ENCODE measurements at places on chromosomes 2 and 18.
A peak's percentile ranks its signal among the peaks of the same experiment; 100 is the strongest.

GRCh38 chr18:36468161-36468560 lies 170.6 kb downstream of the FHOD3 start:
- DNase-seq, result peak; percentile 39

- DNase-seq, result no peak
These were observed 174.2 kb upstream of the TMEM200C start for GRCh38 chr18:6069539-6069938.

GRCh38 chr2:171341394-171342066 lies 92.3 kb downstream of the METTL8 start:
- DNase-seq, result no peak

GRCh38 chr2:23809150-23809549 lies 117.8 kb downstream of the ATAD2B start:
- no peak for DNase-seq

DNA sequence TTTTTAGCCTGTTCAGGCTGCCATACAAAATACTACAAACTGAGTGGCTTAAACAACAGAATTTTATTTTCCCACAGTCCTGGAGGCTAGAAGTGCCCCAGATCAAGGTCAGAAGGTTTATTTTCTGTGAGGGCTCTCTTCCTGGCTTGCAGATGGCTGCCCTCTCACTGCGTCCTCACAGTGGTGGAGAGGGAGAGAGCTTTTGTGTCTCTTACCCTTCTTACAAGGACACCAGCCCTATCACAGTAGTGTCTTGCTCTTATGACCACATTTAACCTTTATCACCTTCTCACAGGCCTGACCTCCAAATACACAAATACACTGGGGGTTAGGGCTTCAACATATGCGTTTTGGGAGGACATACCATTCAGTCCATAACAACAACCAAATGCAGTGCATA lies 11.7 kb downstream of the WDR7 start:
- DNase-seq, result no peak

GRCh38 chr2:78431241-78431640 lies 594.3 kb upstream of the REG3G start:
- no peak for DNase-seq

- DNase-seq, result no peak
These were observed 51.9 kb downstream of the PTPRM start for GRCh38 chr18:7618891-7619442.

DNA sequence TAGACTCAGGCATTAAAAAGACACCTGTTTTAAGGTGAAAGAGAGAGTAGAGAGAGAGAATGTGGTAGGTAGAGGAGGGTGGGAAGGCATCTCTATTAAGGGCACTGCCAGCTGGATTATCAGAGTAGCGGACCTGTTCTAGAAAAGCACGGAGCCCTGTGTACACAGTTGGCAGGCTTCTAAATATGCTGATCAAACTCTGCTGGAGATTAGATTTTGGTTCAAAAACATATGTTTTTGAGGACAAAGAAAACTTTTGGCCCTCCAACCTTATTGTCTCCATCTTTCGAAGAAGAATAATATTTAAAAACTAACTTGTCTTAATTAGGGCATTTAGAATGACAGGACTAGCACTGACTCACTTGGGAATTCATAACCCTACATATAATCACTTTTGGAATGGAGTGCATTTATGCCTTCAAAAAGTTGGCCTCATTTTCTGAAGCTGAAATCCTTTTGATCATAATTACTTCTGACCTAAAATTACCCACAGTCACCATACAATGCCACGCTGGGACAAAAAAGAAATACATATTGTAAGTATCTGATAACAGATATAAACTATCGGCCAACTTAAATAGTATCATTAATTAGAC lies 254.6 kb downstream of the MEIS1 start:
- DNase-seq, result no peak

DNA sequence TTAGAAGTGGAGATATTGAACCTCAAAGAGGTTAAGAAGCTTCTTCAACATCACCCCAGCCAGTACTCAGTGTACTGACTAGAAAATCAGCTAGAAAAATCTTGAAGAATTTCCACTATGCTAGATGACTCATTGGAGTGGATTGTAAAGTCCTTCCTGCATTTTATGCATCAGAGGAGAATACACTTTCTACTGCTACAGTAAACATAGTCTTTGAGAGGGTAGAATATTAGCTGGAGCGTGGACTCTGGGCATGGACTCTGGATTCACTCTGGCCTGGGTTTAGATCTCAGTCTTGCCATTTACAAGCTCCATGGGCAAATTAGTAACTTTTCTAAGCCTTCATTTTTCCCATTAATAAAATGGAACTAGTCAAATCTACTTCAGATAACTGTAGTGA lies 215.9 kb downstream of the IRS1 start:
- DNase-seq, result no peak

- no peak for DNase-seq
These were observed 334.5 kb downstream of the SMAD2 start for GRCh38 chr18:47595831-47596501.

- DNase-seq, result no peak
These were observed 68.8 kb downstream of the VPS54 start for GRCh38 chr2:63950414-63950813.

DNA sequence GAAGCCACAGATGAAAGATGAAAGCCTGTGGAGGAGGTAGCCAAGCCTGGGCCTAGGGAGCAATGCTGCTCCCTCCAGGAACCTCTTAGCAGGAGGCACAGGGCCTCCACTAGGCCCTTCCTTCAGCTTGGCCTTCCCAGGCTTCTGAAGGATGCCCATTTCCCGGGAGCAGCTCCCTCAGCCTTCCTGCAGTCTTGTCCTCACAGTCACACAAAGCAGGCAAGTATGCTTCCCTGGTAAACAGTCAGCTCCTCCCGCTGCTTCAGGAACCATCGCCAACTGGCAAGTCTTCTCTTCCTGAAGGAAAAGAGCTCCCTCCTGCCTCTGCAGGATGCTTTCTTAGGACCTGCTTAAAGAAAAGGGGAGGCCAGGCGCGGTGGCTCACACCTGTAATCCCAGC lies 53.2 kb downstream of the SMAD7 start:
- no peak for DNase-seq

- DNase-seq, result peak; percentile 50
These were observed 35.7 kb downstream of the ACVR1C start for GRCh38 chr2:157592948-157593347.

DNA sequence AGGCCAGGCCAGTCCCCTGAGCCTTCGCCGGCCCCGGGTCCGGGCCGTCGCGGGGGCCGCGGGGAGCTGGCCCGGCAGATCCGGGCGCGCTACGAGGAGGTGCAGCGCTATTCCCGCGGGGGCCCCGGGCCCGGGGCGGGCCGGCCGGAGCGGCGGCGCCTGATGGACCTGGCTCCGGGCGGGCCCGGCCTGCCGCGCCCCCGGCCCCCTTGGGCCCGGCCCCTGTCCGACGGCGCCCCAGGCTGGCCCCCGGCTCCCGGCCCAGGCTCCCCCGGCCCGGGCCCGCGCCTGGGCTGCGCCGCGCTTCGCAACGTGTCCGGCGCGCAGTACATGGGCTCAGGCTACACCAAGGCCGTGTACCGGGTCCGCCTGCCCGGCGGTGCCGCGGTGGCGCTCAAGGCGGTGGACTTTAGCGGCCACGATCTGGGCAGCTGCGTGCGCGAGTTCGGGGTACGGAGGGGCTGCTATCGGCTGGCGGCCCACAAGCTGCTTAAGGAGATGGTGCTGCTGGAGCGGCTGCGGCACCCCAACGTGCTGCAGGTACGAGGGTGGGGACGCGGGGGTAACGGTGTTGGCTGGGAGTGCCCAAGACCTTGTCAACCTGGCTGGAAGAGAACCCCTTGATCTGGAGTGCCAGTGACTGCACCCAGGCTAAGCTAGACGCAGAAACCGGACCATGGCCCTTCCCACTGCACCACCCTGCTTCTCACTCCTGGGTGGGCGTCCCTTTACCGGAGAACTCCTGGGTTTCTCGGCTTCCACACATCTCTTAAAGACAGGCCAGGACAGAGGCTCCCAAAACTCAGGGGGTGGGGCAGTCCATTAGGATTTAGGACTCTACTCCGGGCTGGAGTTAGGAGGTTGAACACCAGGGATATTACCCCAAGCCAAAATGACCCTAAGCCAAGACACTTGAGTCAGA lies 739 bp downstream of the PKDCC start:
- DNase-seq, result no peak

DNA sequence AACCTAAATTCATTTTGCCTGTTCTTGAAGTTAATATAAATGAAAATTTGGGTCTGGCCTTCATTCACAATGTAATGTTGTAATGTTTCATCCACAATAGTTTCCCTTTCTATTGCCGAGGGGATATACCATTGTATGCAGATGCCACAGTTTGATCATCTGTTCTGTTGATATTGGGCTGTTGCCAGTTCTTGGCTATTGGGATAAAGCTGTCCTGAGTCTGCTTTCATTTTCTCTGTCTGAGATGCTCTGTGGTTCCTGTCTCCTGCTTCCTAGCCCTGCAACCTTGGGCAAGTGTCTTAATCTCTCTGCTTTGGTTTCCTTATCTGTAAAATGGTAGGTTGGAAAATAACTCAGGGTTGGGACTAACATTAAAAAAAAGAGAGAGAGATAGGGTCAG lies 25.2 kb downstream of the B3GNT2 start:
- no peak for DNase-seq

DNA sequence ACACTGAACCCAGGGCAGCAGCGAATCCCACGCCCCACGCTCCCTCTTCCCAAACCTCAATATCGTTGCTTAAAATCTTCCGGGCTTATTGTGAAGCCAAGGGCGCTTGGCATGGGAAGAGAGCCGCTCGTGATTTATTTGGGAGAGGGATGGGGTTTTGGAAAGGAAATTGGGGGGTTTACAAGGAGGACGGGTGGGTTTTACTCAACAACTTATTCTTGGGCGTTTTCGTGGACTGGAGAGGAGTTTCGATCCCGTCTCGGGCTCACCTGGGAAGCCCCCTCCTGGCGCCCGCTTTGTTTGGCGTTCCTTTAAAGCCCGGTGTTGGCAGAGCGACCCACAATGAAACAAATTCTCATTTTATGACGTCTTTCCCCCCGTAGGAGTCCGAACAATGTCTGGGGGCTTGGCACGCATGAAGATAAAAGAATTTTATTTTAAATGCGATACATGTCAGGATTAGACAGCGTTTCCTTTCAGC lies 135.3 kb downstream of the INSIG2 start:
- DNase-seq, result no peak

DNA sequence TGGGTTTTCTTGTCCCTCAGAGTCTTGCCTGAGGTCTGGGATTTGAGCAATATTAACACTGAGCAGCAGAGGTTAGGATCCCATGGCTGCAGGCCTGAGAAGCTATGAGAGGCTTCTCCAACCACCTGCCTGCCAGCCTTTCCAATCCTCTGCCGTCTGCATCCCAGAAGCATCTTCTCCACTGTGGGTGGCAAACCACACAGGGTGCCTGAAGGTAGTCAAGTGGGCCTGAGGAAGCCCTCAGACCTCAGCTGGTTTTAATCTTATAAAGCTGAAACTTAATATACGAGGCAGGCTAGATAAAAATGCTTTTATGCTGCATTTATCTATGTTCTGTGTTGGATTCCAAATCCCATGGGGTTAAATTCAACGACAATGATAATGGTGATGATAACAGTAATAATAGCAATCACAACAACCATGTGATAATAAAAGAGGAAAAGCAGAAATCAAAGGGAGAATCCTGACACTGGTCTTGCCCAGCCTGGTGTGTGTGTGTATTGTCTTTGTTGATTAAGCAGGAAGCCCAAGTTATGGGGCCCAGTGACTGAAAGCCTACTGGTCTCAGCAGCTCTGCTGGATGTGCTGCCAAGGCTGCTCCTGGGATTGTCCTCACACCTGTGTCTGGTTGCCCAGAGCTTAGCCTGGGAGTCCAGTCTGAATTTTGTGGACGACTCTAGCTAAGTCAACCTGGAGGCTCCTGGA lies 59.7 kb upstream of the LDAH start:
- DNase-seq, result no peak

DNA sequence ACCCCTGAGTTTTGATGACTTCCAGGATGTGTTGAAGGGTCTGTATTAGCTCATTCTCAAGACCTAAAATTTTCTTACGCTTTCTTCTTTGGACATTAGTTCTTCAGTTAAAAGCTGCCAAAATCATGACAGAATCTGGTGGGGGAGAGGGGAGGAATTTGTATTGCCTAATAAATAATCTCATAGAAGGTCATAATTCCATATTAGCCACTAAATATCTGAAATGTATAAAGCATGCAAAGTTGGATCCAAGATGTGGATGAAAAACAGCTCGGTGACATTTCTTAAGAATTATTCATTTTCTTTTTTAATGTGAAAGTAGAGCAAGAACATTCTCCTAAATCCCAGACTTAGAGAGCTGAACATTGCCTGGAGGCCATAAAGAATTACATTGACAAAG lies 120.1 kb downstream of the MMADHC start:
- DNase-seq, result no peak

GRCh38 chr2:222481941-222482340 lies 57.6 kb downstream of the SGPP2 start:
- DNase-seq, result no peak

GRCh38 chr2:217710211-217710765 lies 292.5 kb downstream of the TNS1 start:
- DNase-seq, result no peak

DNA sequence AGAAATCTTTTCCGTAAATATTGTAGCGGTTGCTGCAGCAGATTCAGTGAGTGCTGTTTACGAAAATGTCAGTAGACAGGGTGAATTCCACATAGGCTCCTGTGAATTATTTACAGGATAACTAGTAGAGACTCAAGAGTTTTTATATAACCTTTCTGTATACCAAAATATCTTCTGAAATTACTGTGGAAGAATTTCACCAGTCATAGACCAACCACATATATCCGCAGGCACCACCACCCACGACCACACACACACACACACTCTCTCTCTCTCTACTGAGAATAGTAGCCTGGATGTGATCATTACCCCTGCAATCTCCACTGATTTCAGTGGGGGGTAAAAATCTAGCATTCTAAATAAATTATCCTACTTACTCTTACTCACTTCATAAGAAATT lies 341.8 kb downstream of the RBM43 start:
- no peak for DNase-seq

- no peak for DNase-seq
These were observed 550.7 kb downstream of the RIT2 start for GRCh38 chr18:42564761-42565160.

DNA sequence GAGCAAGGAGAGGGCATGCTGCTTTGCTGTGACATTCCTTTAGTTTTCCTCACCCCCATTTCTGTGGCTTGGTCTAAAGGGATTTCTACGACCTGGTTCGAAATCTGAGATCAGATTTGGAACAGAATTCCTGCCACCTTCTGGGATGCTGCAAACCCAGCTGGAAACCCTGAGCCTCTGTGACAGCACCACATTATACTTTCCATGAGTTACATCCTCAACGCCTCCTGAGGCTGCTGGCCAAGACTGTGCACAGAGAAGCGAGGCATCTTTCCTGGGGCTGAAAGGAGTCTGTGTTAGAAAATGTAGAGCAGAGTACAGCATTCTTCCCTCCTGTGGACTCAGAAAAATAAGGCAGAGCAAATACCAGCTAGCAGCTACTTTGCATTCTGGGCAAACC lies 138.1 kb upstream of the CHAC2 start:
- DNase-seq, result no peak
